ENCODE measurements at places on chromosomes 3 and 15. TPM values are rescaled to one million over a fixed set of nuclear protein-coding genes. Genes with fewer than 3 reads are reported as not detected.

The CCK gene
- not detected for polyA plus RNA-seq

The PLA2G4F gene
- polyA plus RNA-seq, result 28.8 TPM

The RARB gene
- 2.4 TPM for polyA plus RNA-seq

The WDR53 gene
- 11.4 TPM for polyA plus RNA-seq

The MST1R gene
- polyA plus RNA-seq, result 24.0 TPM

The PLOD2 gene
- polyA plus RNA-seq, result 13.6 TPM

The CSPG4 gene
- 8.4 TPM for polyA plus RNA-seq

The LYSMD2 gene
- 6.7 TPM for polyA plus RNA-seq

The RETNLB gene
- 48.6 TPM for polyA plus RNA-seq

The TTC21A gene
- 0.60 TPM for polyA plus RNA-seq

Data from sigmoid colon (tissue), 7 donors.